ENCODE measurements at places on chromosomes 16 and 17.

DNA sequence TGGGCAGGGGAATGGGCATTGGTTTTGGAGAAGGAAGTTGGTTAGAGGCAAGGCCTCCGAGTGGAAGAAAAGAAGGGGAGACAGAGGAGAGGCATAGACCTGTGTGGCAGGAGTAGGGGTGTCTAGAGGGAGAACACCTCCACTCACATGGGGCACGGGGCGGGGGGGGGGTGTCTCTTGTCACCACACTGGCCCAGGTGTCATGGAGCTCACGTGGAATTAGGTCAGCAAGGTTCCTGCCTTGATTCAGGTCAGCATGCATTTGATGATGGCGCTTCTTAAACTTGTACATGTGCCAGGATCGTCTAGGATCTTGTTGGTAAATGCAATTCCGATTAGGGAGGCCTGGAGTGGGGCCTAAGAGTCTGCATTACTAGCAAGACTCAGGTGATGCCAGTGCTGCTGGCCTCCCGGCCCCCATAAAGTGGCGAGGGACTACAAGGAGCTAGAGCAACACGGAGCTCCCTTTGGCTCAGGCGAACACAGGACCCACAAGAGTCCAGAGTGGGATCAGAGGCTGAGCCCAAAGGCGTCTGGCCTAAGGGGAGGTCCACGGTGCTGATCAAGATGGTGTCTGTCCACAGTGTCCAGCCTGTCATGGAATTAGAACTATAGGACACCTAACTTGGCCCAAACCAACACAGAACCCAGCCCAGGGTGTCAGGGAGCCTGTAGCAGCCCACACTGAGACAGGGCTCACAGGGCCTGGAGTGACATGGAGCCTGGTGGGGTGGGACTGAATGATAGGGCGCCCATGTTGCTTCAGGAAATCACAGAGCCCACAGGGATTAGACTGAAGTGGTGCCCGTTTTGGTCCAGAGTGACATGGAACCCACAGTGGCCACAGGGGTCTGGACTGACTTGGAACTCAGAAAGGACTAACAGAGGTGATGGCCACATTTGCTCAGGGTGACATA is 16.7 kb downstream of the EPOP start:
- no peak for DNase-seq

- DNase-seq = no peak
Measured at GRCh38 chr17:13272296-13272695, 254.5 kb upstream of the ELAC2 start.

DNA sequence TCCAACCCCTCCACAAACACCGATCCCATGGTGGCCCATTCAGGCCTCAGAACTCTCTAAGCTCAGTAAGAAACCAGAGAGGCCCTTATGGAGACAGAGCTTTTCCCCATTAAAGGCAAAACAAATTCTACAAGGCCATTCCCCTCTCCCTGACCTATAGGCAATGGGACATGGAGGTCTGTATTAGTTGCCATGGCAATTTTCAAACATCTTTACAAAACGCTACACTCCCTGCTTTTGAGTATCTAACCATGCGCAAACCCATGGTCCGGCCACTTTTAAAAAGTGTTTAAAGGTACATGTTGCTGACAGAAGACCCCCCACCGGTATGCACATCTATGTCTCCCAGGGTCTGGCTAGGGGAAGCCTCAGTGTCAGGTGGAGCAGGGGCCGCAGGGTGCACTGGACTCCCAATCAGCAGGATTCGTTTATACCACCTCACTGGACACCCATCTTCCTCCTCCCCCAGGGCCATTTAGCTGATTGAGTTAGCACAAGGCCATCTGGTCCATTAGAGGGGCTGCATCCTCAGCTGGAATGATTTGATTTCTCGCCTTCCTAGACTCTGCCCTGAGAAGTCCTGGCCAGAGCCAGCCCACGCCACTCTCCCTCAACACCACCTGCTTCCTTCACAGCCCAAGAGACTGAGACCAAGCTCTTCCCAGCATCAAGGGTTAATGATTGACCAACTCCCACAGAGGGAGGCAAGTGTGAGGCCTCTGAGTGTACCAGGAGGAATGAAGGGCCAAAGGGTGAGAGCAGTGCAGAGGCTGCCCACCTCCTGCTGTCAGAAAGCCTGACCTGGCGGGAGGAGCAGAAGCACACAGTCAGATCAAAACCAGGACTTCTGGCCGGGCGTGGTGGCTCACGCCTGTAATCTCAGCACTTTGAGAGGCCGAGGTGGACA is 10.9 kb downstream of the ACLY start:
- DNase-seq = no peak

- no peak for DNase-seq
Measured at GRCh38 chr16:30142672-30143346, 19.8 kb upstream of the MAPK3 start.

GRCh38 chr16:2799859-2800226 is 1.6 kb downstream of the PRSS41 start:
- DNase-seq = no peak

- DNase-seq = no peak
Measured at GRCh38 chr16:83623892-83624291, 183.9 kb upstream of the HSBP1 start.

- DNase-seq = no peak
Measured at GRCh38 chr17:64102627-64103390, 27.1 kb downstream of the ERN1 start.

- DNase-seq = no peak
Measured at GRCh38 chr17:82105417-82105881, 7.4 kb upstream of the FASN start.

GRCh38 chr16:14672403-14672971 is 21.6 kb downstream of the PLA2G10 start:
- no peak for DNase-seq

DNA sequence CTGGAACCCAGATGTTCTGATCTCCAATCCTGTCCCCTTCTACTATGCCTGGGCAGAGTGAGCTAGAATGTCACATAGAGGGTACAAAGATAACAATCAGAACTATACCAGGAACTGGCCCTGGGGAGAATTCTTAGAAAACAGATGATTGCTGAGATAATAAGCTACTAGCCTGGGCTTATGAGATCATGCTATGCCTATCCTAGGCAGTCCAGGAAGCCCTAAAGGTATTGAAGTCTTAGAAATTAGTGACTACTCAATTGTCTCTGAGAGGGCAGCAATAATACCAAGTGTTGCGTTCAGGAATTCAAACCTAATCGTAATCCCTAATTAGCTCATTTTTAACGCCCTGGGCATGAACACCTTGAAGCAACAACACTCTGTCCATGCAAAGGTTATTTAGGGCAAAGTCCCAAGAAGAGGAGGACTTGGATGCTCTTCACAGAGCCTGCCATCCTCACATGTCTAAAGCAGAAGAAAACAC is 77.1 kb downstream of the MMD start:
- no peak for DNase-seq

- DNase-seq = no peak
Measured at GRCh38 chr17:20967776-20968175, 75.0 kb downstream of the USP22 start.

DNA sequence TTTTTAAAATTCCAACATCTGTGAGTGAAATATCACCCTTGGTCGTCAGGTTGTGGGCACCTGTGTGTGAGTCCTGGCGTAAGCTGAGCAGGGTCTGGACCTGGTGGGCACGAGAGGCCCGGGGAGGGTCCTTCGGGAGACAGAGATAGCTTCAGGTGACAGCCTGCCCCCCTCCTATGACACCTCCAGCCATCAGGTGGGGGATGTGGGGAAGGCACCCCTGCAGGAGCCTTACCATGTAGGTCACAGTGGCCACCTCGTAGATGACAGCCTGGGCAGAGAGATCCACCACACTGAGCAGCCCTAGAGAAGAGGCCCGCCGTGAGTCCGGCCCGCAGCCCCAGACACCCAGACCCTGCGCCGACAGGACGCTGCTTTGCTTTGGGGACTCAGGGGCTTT is 11.2 kb downstream of the SLC47A2 start:
- no peak for DNase-seq

- DNase-seq = no peak
Measured at GRCh38 chr16:7546948-7547347, 214.3 kb downstream of the RBFOX1 start.

GRCh38 chr17:609232-609810 is 105.3 kb downstream of the VPS53 start:
- DNase-seq = no peak

DNA sequence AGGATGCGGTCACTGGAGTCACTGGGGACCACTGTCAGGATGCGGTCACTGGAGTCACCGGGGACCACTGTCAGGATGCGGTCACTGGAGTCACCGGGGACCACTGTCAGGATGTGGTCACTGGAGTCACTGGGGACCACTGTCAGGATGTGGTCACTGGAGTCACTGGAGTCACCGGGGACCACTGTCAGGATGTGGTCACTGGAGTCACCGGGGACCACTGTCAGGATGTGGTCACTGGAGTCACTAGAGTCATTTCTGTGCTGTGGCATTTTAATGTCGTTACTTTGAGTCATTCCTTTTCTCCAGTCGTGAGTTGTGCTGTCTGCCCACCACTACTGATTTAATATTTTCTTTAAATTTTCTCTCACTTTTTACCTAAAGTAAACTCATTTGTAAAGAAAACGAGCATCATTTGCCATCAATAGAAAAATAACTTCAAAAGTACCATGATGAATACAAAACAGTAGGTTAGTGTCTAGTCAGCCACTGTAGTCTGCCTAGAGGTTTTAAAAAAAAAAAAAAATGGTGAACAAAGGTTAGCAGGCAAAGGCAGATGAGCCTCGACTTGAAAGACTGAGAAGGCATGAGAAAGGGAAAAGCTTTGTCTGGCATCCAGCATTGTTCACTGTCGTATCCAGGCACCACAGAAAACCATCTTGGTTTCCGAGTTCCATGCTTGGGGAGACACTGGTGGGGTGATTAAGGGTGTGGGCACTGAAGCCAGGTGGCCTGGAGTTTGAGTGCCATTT is 346.6 kb downstream of the SNX29 start:
- no peak for DNase-seq

- no peak for DNase-seq
Measured at GRCh38 chr17:41915566-41915965, 3.2 kb downstream of the ACLY start.

GRCh38 chr16:1431497-1432270 is 806 bp downstream of the PERCC1 start:
- no peak for DNase-seq

DNA sequence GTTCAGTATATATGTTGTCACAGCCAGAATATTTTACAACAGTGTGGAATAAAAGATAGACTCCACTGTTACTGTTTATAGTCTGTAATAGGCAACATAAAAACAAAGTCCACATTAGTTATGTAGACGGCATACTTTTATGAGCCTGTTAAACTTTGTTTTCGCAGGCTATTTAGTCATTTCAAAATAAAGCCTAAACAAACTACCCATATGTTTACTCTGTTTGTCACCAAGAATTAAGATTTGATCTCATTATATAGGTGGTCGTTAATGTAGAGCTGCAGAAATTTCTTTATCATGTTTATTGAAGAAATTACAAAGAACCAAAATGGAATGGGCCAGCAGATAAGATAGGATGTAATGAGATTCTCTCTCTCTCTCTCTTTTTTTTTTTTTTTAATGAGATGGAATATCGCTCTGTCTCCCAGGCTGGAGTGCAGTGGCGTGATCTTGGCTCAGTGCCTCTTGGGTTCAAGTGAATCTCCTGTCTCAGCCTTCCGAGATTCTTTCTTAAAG is 943.8 kb upstream of the SOX9 start:
- no peak for DNase-seq

GRCh38 chr16:14377326-14377725 is 252.7 kb downstream of the PARN start:
- no peak for DNase-seq

GRCh38 chr16:67393111-67393787 is at the start of gene TPPP3:
Gene TPPP3 (minus strand): TSS chr16:67393498. CDS start chr16:67391111, 2,387 bp downstream.
- DNase-seq = no peak

DNA sequence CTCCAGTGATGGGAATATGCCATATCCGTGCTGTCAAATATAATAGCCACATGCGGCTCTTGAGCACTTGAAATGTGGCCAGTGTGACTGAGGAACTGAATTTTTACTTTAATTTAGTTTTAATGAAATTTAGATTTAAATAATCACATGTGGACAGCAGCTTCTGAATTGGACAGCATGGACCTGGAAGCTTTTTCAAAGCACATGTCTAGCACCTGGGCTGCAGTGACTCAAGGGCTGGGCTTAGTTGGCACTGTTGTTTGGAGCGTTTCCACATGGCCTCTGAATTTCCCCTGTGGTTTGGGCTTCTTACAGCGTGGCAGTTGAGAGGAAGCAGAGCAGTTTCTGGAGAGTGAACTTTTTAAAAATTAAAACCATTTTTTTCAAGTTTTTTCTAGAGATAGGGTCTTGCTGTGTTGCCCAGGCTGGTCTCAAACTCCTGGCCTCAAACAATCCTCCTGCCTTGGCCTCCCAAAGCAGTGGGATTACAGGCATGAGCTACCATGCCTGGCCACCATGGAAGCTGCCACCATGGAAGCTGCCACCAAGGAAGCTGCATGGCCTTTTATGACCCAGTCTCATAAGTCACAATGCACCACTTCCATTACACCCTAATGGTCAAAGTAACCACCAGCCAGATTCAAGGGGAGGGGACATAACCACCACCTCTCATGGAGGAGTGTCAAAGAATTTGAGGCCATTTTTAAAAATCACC is 6.7 kb upstream of the TOB1 start:
- DNase-seq = no peak

- DNase-seq = no peak
Measured at GRCh38 chr17:7889166-7889955, 772 bp downstream of the CHD3 start.

DNA sequence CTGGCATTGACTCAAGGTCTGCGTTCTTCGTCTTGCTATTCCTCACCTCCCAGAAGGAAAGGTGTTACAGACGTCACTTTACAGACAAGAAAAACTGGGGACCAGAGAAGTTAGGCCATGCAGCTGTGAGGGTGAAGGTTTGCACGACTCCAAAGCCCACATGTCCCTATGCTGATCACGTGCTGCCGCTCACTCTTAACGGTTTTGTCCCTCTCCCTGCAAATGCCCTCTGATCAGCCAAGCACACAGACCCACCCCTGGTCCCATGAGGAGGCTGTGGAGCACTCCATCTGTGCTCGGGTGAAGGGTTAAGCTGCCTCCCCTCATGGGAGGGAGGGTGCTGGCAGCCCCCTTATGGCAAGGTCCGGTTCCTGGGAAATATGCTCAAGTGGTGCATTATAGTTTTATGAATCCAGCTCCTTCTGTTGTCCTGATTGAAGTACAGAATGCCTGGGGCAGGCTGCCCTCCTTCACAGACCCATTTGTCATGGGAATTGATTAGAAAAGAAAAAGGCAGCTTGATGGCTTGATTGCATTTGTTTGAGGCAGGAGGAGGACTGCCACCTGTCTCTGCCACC is 18.8 kb downstream of the CCDC182 start:
- no peak for DNase-seq
